ENCODE measurements at places on chromosomes 7 and 10.
A peak's percentile ranks its signal among the peaks of the same experiment; 100 is the strongest.

GRCh38 chr10:128047351-128047750 lies 78.9 kb downstream of the MKI67 start:
- peak; percentile 13 for DNase-seq

DNA sequence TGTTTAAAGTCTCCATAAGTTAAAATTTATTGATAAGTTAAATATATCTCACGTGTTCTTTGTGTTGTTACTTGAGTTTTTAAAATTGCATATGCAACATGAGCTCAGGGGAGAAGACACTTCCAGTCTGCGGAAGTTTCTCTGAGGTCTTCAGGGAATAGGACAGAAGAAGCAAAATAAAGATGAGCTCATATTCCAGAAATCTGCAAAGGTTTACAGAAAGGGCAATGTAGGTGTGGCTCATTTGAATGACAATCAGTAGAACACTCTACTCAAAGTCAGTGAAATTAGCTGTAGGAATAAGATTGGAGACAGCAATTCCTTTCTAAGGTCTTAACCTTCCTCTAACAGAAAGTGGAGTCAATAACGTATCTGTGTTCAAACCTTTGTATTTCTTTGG lies 53.7 kb downstream of the CACNA2D1 start:
- no peak for DNase-seq

- no peak for DNase-seq
Observed at GRCh38 chr10:93417921-93418320, 64.2 kb downstream of the MYOF start.

- DNase-seq: no peak
Observed at GRCh38 chr7:88191911-88192310, 27.9 kb downstream of the SRI start.

GRCh38 chr10:7408291-7409044 lies 2.4 kb downstream of the SFMBT2 start:
- no peak for DNase-seq

- DNase-seq: no peak
Observed at GRCh38 chr7:1944619-1945210, 274.6 kb downstream of the ELFN1 start.

- DNase-seq: no peak
Observed at GRCh38 chr7:121385800-121386179, 10.3 kb downstream of the FAM3C start.

DNA sequence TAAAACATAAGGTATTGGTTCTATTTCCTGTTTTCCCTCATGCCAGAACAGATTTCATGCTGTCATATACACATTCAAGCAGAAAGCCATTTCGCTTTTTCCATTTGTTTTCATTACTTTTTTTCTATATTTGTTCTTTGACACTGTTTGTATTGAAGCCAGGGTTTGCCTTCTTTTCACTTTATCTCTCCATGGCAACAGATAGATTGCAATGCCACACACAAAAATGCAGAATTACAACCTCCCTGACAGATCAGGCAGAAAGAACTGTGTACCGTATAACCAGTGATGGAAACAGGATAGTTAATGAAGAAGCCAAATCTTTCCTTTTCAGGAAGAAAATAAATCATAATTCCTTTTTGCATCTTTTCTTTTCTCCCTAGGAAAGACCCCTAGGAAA lies 103.0 kb upstream of the PCGF5 start:
- DNase-seq: no peak

DNA sequence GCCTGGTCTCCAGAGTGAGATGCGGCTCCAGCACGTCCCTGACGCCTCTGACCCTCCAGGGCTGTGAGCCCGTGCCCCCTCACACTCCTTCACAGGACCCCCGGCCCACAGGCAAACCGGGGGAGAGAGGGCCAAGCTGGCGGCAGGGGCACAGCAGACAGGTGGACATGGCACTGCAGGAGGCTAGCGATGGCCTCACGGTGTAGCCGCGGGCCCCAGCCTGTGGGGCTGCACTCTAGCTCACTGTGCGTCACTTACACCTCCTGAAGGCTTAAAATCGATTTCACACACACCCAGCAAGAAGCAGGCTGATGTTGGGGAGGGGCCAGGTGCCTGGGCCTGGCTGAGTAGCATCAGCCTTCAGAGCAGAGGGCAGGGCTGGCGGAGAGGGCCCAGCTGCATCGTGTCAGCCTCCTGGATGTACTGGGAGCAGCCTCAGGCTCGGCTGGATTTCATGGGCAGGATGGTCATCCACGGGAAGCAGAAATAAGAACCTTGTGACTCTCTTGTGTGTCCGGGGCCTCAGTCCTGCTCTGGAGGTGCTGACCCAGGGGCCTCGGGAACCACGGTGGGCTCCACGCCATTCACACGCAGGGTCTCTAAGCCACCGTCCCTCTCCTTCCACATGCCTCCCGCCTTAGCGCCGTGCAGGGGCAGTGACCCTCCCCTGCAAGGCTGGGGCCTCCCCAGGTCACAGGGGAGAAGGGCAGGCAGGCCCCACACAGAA lies 19.4 kb upstream of the KNDC1 start:
- DNase-seq: no peak

DNA sequence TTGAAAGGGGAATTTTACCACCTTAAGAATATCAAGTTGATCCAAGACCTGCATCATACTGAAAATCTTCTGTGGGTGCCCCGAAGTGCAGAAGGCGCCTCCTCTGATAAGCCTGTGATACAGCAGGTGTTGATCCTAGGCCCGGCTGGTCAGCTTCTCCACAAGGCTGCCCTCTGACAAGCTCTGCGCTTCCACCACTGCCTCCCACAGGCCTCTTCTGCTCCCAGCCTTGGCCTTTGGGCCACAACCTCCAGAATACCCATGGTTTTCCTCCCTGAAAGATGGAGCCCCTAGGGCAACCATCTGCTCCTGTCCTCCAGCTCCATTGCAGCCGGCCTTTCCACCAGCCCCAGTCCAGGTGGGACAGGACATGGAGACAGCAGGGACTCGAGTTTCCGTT lies 5.6 kb upstream of the OGDHL start:
- no peak for DNase-seq

DNA sequence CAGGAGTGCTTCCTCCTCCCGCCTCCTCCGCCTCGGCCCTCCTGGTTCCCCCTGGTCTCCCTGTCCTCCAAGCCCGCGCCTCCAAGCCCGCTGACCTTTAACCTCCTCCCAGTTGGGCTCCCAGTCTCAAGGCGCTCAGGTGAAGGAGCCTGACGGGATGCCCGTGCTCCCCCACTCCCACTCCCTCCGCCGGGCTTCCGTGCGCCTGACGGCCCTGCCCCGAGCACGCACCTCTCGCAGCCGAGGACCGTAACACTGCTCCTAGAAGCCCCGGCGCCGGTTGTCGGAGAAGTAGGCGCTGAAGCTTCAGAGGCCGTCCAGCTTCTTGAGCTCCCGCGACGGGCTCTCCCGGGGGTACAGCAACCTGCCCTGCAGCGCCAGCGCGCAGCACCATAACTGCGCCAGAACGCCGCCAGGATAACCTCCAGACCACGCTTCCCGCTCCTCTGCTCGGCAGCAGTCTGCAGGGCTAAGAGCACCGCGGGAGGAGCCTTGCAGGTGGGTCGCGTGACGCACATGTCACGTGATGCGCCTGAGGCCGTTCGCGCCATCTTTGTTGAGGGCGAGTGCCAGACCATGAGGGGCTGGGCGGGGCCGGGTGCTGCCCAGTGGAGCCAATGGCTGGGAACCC lies 71.0 kb upstream of the ZNF479 start:
- no peak for DNase-seq

GRCh38 chr7:73994023-73994422 lies 34.0 kb upstream of the ELN start:
- no peak for DNase-seq

GRCh38 chr10:30873411-30873810 lies 158.3 kb downstream of the ZNF438 start:
- no peak for DNase-seq

DNA sequence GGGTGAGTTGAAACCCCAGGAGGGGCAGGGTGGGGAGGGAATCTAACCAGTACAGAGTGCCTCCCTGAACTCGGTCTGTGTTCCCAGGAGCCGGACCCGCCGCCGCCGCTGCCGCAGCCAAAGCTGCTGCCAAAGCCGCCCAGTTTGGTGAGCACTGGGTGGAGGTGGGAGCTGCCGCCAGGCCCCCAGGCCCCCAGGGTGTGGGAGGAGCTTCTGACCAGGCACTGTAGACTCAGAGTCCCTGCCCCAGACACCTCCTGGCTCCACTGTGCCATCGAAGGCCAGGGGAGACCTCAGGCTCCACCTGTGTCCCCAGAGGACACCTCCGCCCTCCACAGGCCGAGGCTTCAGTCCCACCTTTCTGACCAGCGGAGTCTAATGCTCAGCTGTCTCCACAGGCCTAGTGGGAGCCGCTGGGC lies 20.4 kb upstream of the LIMK1 start:
- DNase-seq: no peak

DNA sequence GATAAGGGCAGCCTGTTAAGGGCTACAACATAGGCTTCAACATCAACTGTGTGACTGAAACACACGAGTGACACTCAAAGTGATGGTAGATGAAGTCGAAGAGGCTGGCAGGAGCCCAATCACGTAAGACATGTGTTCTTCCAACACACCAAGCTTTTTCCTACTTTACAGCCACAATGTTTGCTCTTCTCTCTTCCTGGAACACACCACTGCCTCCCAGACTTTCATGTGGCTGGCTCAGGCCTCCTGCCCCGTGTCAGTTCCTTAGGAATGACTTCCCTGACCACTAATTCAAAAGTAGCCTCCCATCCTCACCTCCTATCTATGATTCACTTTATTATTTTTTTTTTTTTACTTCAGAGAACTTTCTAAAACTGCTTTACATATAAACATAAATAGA lies 209.2 kb downstream of the GPAM start:
- DNase-seq: no peak

DNA sequence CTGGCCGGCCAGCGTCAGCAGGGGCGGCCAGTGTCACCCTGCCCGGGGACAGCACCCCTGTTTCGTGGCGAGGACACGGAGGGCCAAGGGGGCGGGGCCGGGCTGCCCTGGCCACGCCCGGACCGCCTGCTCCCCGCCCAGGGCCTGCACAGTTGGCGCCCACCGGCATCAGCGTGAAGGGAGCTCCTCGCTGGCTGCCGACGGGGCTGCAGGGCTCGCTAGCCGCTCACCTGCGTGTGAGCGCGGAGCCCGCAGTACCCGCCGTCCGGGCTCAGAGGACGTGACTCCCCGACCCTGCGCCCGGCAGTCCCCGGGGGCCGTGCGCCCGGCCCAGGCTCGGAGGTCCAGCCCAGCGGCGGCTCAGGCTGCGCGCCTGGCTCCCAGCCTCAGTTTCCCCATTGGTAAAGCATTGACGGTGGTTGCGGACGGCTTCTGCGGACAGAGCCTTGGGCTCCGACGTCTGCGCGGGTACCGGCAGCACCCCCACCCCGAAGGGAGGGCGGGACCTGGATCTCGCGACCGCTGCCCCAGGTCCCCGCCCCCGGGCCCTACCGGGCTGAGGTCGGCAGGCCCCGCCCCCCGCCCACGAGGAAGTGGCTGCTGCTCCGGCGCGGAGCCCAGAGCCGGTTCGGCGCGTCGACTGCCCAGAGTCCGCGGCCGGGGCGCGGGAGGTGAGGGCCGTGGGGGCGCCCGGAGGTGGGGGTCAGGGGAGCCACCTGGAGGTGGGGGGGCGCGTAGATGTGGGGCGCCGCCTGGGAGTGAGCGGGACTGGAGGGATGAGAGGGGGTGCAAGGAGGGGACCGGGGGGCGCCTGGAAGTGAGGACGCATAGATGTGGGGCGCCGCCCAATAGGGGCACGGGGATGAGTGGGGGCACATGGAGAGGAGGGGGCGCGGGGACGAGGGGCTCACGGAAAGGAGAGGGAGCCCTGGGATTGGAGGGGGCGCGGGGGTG lies at the start of gene ARPC1B:
TSS of gene ARPC1B (plus strand) at position 620 of the 954 bp plus-strand sequence. CDS start 10,985 bp downstream, outside the sequence.
- no peak for DNase-seq

- peak; percentile 61 for DNase-seq
Observed at GRCh38 chr10:116721547-116722392, 20.6 kb downstream of the HSPA12A start.

DNA sequence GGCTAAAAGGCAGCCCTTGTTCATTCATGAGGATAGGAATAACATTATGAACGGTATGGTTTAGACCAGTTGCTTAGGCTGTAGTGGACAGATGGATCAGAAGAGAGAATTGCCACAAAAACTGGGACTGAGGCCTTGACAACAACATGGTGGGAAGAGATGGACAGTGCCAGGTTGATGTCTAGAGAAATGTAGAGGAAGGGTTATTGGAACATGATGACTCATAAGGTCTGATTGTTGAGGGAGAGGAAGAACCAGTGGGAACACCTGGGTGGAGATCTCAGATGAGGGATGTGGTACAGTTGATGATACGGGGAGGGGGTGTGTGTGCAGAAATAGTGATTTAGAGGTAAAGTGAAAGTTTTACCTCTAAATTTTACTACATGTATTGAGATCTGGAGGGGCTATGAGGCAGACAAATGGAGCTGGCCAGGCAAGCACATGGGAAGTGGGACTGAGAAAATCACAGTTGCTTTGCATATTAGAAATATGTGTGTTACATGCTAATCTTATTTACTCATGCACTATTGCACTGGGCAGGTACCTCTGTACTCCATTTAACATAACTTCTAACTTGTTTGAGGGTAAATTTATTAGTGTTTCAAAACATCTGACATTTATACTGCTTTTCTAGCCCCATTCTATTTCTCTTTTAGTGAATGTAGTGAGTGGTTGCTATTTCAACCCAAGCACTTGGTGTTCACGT lies 65.6 kb downstream of the PLCE1 start:
- DNase-seq: no peak

- DNase-seq: no peak
Observed at GRCh38 chr7:19101909-19102308, 15.5 kb downstream of the TWIST1 start.

- no peak for DNase-seq
Observed at GRCh38 chr7:136308230-136308629, 331.1 kb upstream of the MTPN start.

DNA sequence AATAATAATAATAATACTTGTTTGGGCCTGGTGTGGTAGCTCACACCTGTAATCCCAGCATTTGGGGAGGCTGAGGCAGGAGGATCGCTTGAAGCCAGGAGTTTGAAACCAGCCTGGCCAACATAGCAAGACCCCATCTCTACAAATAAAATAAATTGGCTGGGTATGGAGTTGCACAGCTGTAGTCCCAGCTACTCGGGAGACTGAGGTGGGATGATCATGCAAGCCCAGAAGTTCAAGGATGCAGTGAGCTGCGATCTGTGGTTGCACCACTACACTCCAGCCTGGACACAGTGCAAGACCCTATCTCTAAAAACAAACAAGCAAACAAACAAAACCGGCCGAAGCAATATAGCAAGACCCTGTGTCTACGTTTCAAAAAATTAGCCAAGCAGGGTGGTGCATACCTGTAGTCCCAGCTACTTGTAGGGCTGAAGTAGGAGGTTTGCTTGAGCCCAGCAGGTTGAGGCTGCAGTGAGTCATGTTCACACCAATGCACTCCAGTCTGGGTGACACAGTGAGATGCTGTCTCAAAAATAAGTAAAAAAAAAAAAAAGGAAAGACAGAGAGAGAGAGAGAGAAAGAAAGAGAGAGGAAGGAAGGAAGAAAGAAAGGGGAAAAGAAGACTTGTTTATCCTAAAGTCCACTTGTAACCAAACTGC lies 85.6 kb upstream of the KDM7A start:
- DNase-seq: no peak

DNA sequence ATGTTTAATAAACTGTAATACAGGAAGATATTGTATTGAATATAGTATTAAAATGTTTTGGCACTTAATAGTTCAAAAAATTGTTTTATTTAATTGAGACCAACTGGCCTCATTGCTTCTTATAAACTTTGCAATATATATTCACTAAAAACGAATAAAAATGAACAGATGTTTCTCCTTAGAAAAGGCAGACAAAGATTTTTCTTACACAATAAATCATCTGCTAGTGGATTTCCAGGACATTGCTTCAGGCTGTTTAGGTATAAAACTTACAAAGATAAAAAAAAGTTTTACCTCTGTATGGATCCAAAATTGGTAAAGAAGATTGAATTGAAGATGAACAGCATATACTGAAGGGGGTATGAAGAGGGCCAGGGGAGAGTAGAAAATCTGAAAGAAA lies 143.6 kb downstream of the AGMO start:
- DNase-seq: no peak

Data from epithelial cell of proximal tubule (primary cell).